PC-3 (cell line): ENCODE measurements at places on chromosomes 6 and 20.

DNA sequence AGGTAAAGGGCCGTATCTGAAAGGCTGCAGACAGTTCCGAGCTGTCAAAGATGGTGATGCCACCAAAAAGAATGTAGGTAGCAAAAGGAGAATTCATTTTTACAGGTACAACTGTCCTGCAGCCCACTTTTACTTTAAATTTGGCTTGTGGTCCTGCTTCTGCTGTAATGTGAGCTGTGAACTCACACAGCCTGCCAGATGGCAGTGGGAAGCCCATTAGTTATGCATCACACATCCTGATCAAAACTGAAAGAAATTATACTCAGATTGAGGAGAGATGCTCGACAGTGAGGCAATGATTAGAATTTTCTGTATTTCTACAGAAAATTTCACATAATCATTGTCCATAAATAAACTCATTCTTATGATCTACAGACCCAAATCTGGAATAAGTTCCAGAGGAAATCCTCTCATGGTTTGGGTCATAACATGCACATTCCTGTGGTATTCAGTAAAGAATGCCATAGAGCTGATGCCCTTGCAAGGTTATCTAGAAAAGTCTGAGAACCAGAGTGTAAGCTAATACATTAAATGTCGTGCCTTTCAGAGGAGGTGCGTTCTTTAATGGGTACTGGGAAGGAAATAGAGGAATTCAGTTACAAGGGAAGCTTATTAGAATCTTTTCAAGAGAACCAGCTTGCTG lies 23.9 kb upstream of the E2F3 start:
- DNase-seq: peak; percentile 13

- no peak for DNase-seq
Observed at GRCh38 chr6:56685102-56685733, 42.5 kb upstream of the DST start.

GRCh38 chr6:31170600-31170881 lies at the start of gene POU5F1:
TSS of gene POU5F1 (minus strand) at chr6:31170682. CDS start at chr6:31170620, 62 bp downstream.
- DNase-seq: no peak

DNA sequence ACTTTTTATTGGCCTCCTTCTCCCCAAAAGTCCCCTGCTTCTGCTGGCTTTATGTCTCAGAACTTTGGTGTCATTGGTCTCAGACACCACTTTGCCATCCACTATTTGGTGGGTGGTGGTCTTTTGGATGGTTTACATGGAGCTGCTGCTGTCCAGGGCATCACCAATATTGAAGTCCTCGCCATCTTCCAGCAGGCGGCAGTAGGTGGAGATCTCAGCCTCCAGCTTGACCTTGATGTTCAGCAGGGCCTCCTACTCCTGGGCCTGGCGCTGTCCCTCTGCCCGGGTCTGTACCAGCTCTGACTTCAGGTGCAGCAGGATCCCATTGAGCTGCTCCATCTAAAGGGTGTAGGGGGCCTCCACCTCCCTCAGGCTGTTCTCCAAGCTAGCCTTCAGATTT lies 148.4 kb upstream of the FOXA2 start:
- no peak for DNase-seq

DNA sequence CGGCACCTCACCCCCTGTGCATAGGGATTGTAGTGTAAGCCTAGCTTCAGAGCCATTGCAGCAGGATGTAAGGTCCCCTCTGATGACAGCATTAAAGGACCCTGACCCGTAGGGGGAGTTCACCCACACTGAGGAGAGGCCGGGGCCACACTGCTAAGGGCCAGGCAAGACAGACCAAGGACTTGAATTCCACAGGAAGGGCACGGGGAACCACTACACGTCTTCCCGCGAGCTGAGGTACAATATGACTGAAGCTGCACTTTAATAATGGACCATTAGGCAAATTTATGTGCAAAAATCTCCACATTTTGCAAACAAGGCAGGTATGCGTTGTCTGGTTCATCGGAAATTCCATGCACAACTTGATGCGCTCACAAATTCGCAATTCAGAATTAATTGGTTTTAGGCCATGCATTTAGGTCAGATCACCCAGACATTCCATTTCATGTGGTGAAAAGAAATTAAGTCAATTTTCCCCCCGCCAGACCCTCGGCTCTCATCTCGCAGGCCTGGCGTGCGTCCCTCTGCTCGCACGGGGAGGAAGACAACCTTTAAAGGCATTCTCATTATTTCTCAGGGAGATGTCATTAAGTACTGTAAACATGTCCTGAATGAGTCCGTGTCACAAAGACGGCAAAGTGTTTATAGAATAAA lies 111.8 kb downstream of the FOXA2 start:
- no peak for DNase-seq

- DNase-seq: no peak
Observed at GRCh38 chr20:58514321-58515232, 622 bp downstream of the APCDD1L start.

DNA sequence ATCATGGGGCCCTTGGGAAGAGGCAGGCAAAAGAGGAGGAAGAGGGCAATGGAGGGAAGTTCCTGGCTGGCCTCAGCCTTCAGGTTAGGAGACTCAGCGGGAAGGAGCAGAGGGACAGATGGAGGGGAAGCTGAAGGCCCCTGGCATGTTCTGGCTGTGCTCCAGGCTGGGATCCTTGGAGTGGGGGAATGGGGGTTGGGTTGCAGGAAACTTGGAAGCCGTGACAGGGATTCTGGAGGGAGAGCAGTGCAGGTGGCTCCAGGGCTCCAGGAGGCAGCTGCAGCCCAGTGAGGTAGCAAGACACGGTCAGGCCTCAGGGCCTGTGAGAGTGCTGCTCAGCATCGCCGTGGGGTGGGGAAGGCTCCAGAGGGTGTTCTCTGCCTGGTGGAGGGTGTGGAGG lies 64.6 kb upstream of the SCP2D1 start:
- DNase-seq: no peak

GRCh38 chr6:121890307-121890910 lies 455.0 kb downstream of the GJA1 start:
- DNase-seq: no peak

DNA sequence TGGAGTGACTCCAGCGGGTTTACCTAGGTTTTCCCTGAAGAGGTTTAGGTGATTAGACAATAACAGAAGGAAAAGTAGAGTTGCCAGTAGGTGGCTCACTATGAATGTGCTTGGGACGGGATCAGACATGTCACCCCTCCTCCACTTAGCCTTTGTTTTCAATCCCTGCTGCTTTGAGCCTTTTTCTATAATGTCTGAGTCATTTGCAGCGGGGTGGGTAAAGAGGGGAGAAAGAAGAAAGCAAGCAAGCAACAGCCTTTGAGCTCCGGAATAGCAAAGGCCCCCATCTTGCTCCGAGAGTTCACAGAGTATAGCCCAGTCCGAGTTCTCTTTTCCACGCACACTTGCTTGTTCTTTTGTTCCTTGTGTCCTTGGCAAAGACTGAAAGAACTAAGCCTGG lies 129.1 kb downstream of the PACRG start:
- peak; percentile 66 for DNase-seq

DNA sequence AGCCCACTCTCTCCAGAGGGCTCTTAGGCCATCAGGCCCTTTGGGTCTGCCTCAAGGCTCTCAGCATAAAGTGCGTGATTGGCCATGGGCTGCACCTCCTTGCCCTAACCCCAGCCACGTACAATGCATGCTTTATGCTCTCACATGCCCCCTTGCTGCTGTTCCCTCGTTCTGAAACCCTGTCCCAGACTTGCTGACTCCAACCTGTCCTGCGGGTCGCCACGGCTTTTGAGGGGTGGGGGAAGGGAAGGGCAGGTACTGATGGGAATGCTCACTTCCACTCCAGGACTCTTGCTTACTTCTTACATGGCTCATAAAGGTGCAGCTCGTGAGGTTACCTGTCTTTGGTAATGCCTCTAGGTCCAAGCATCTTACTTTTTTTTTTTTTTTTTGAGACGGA lies 6.0 kb downstream of the ARMC12 start:
- no peak for DNase-seq

DNA sequence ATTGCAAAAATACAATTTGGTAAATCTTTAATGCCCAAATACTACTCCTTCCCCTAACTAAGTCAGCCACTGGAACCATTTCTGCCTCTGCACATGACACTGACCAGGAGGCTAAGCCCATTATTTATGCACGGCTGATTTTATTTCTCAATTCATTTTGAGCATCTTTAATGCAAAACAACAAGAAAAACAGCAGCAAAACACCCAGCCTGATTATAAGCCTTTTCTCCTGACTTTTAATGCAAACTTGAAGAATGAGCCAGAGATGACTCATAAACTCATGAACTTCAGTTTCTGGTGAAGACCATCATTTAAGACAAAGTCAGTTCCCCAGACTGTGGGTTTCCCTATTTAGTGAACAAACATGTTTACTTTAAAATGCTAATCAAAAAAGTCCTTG lies 51.6 kb downstream of the CYP24A1 start:
- DNase-seq: peak; percentile 84

GRCh38 chr6:146851837-146852236 lies 253.1 kb downstream of the ADGB start:
- peak; percentile 44 for DNase-seq

GRCh38 chr6:11163932-11164331 lies 52.4 kb upstream of the ERVFRD-1 start:
- no peak for DNase-seq

DNA sequence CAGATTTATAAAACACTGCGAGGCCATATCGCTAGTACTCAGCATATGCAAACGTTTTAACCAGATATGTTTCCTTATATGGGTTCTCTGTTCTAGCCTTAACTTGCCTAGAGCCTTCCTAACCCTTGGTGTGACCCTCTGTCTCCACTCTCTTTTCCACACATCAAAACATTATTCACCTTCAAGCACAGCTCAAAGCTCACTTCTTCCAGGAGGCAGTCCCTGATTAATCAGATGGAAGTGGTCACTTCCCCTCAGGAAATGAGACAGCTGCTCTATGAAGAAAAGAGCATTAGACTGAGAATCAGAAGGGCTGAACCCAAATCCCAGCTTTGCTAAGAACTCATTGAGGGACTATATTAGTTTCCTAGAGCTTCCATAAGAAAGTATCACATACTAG lies 39.8 kb upstream of the SLC17A4 start:
- no peak for DNase-seq

- DNase-seq: no peak
Observed at GRCh38 chr6:45619994-45620471, 242.3 kb upstream of the SUPT3H start.

DNA sequence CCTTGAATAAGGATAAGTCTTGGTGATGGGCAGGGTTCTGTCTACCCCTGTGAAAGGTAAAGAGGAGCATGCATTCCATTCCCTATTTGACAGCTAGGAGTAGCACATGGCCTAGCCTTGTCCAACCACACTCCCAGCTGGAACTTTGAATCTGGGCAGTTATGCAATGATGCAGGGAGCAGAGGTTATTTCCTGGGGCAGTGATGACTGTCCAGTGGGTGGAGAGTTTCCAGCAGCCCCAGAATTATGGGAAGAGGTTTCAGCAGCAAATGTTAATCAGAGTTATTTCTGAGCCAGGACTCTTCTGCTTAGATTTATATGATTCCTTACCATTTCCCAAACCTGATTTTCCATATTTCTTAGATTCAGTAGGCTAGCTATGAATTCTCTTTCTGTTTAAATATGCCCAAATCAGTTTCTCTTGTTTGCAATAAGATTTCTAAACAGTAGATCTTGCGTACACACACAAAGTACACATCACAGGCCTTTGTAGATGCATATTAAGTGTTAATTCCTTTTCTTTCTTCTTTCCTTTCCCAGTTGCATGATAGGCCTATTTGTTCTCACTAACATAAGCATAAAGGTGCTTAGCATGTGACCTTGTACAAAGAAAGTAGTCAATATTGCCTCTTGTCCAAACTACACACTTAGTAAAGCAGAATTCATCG lies 17.3 kb upstream of the TXLNB start:
- DNase-seq: peak; percentile 46

DNA sequence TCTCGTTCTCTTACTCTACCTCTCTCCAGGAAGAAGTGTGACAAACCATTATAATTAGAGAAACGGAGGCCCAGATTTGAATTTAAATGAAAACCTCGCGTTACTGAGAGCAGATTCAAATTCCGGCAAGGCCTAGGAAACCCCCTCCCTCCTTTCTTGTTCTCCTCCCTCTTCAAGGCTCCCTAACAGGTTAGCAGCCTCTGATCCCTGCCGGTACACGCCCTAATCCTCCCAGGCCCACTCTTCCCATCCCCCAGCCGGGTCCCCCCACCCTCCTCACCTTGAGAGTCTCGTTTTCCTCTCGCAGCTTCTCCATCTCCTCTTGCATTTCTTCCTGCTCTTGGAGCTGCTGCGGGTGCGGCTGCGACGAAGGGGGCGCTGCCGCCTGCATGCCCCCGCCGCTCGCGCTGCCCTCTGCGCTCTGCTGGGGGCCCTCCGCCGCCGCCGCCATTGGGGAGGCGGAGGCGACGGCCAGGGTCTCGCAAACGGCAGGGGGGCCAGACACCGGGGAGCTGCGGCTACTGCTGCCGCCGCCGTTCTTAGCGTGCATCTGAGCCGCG lies 3.8 kb downstream of the MTCL3 start:
- DNase-seq: no peak

GRCh38 chr20:62439218-62439617 lies 11.9 kb upstream of the RBBP8NL start:
- no peak for DNase-seq

DNA sequence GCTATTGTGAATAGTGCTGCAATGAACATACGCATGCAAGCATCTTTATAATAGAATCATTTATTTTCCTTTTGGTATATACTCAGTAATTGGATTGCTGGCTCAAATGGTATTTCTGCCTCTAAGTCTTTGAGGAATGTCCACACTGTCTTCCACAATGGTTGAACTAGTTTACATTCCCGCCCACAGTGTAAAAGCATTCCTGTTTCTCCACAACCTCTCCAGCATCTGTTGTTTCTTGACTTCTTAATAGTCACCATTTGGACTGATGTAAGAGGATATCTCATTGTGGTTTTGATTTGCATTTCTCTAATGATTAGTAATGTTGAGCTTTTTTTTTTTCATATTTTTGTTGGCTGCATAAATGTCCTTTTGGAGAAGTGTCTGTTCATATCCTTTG lies 208.7 kb downstream of the PHF3 start:
- no peak for DNase-seq

DNA sequence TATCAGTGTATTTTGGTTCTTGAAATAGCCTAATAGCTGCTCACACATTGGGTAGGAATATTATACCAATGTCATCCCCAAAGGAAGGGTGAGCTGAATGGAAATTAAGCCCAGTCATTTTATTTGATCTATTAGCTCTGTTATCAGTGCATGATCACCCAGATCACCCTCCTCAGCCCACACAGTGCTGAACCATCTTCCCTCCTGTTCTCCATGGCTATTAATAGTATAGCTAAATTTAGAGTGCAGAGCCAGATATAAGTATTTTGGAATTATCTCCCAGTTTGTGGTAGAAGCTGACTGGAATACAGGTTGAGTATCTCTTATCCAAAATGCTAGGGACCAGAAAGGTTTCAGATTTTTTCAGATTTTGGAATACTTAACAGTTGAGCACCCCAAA lies 45.4 kb downstream of the KCTD20 start:
- no peak for DNase-seq

GRCh38 chr20:25286917-25287316 lies 39.0 kb downstream of the PYGB start:
- no peak for DNase-seq

- no peak for DNase-seq
Observed at GRCh38 chr6:41687501-41688175, 47.8 kb downstream of the TFEB start.
